Thoracic aorta (tissue), 2 donors: ENCODE measurements at places on chromosomes 1 and 21.

DNA sequence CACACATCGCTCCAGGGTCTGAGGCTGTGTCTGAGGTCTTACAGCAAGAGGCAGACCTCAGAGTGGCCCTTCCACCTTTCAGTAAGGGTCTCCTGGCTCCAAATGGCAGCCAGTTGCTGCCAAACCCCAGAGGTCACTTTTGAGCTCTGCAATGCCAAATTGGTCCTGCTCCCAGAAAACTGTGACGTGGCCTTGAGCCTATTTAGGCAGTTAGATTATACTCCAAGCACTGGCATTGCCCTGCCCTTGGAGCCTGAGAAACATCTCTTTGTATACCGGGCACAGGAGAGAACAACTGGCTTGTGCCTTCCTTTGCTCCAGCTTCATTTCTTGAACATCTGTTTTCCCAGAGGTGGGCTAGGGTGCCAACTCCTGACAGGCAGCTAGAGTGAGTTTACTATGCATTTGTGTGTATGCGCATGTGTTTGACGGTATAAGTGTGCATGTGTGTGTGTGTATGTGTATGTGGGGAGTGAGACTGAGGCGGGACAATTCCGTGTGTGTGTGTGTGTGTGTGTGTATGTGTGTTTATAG, 134.5 kb downstream of the IER5 start:
- no peak for DNase-seq

GRCh38 chr1:210373878-210374599, 45.3 kb downstream of the HHAT start:
- no peak for DNase-seq

DNA sequence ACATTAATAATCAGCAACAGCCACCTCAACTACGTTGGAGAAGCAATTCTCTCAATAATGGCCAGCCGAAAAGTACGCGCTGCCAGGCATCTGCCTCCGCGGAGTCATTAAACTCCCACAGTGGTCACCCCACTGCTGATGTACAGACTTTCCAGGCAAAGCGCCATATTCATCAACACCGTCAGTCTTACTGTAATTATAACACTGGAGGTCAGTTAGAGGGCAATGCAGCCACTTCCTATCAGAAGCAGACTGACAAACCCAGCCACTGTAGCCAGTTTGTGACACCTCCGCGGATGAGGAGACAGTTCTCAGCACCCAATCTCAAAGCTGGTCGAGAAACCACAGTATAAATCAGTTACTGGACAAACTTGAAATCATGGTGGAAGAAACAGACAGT, 93.9 kb downstream of the KIF1B start:
- no peak for DNase-seq

DNA sequence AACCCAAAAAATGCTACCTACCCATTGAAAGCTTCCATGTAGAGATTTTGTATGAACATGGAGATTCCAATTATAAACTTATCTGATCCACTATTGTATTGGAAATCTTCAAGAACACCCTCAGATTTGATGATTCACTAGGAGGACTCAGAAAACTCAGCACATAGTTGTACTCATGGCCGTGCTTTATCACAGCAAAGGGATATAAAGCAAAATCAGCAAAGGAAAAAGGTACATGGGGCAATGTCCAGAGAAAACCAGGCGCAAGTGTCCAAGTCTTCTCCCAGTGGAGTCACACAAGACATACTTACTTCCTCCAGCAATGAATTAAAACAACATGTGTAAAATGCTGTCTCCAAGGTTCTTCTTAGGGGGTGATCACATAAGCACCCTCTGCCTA, 28.9 kb downstream of the ABL2 start:
- no peak for DNase-seq

- DNase-seq = no peak
Observed at GRCh38 chr1:172180501-172181285, 239.8 kb upstream of the C1orf105 start.
